ENCODE measurements at places on chromosomes 4 and X.

- no peak for DNase-seq
Measured at GRCh38 chr4:113406723-113407016, 354.9 kb downstream of the CAMK2D start.

GRCh38 chr4:124372916-124373315 lies 339.6 kb downstream of the ANKRD50 start:
- DNase-seq, result no peak

DNA sequence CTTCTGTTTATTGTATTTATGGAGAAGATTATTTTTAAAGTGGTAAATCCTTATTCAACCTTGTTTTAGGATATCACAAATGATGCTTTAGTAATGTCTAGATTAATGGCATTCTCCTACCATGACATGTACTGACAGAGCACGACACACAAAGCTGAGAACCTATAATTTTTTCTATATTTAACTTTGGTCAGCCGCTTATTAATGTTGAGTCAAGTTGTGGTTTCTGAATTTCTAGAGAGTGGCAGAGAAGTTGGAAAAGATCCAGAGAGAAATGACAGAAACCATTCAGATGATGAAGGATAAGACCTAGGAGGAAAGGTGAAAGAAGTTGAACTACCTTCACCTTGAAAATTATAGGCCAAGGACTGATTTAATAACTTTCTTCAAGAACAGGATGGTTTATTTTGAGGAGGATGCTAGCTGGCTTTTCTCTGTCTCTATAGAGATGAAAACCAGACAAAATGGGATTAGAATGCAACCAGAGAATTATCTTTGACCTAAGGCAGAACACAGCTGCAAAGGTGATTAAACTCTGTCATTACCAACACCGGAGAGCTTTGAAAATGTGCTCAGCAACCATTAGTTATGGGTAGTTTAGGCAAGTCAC lies 62.6 kb upstream of the TSPAN5 start:
- no peak for DNase-seq

- DNase-seq, result no peak
Measured at GRCh38 chr4:169312690-169313422, 42.1 kb upstream of the SH3RF1 start.

GRCh38 chr4:75989846-75990528 lies 758 bp downstream of the SDAD1 start:
- no peak for DNase-seq

- no peak for DNase-seq
Measured at GRCh38 chr4:34261799-34262314, 1982.5 kb downstream of the ARAP2 start.

DNA sequence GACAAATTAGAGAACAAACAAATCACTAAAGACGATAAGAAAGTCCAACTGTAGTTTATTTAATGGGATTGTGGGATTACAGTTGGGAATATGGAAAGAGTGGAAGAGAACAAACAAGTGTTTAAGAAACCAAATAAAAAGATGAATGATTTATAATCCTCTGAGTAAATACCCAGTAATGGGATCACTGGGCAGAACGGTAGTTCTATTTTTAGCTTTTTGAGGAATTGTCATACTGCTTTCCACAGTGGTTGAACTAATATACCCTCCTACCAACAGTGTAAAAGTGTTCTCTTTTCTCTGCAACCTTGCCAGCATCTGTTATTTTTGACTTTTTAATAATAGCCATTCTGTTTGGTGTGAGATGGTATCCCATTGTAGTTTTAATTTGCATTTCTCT lies 15.0 kb downstream of the C4orf51 start:
- no peak for DNase-seq

Data from stimulated activated CD8-positive, alpha-beta memory T cell treated with anti-CD3 and anti-CD28 coated beads, Interleukin-7, amount 100 ng/mL, for 1 hour (primary cell).